ENCODE measurements at places on chromosomes 5 and 9.

- no peak for DNase-seq
Observed at GRCh38 chr5:173237143-173237874, 2.3 kb upstream of the NKX2-5 start.

- peak; percentile 32 for DNase-seq
Observed at GRCh38 chr9:79165020-79165780, 406.6 kb upstream of the TLE4 start.

DNA sequence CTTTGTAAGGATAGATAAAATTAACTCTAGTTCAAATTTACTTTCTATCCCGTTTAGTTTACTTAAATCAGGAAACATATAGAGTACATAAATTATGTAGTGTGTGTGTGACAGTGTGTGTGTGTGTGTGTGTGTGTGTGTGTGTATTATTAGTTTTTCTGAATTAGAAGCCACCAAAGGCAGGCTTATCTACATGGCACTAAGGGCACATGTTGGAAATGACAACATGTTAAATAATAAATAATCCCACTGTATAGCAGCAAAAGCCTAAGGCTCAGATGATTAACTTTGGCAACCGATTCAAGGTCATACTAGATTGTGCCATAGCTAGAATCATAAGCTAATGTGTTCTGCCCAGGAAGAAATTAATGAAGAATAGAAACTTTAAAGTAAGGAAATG, 54.6 kb downstream of the MEGF9 start:
- DNase-seq = no peak

- DNase-seq = no peak
Observed at GRCh38 chr5:103408408-103408807, 149.8 kb downstream of the MACIR start.

GRCh38 chr5:153523831-153524230, 33.4 kb downstream of the GRIA1 start:
- DNase-seq = peak; percentile 79

DNA sequence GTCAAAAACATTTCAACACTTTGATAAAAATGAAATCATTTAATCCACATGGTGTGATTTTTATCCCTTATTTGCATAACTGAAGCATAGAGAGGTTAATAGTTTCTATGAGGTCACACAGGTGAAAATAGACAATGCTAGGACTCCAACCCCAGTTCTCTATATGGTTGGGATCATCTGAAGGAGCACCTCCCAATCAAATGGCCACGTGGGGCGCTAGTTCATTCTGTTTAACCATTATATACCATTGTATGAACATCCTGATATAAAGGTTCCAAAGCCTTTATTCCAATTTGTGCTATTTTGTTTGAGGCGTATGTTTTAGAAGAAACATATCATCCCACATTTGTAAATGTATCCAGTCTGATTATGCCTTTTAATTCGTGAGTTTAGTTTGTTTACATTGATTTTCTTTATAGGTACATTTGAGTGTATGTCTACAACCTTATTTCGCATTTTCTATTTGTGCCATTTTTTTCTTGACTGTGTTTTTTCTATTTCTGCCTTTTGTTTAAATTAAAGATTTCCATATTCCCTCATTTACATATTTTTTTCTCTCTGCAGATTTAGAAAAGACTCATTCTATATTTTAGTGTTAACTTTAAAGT, 1092.0 kb downstream of the MAT2B start:
- DNase-seq = no peak

DNA sequence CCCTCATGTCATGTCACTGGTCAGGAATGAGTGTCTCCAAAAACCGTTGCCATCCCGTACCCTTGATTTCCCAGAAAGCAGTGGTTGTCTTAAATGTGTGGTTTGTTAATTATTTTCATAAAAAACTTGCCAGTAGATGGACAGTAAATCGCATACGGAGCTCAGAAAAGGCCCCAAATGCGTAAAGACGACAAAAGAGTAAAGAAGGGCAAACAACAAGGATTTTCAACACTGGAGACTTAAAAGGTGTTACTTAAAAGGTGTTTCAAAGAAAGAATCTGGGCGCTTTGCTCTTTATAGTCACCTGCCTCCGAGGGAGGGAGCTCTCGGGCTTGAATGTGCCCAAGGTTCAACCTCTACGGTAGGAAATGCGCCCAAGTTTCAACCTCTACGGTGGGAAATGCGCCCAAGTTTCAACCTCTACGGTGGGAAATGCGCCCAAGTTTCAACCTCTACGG, 734 bp downstream of the KIF27 start:
- no peak for DNase-seq

DNA sequence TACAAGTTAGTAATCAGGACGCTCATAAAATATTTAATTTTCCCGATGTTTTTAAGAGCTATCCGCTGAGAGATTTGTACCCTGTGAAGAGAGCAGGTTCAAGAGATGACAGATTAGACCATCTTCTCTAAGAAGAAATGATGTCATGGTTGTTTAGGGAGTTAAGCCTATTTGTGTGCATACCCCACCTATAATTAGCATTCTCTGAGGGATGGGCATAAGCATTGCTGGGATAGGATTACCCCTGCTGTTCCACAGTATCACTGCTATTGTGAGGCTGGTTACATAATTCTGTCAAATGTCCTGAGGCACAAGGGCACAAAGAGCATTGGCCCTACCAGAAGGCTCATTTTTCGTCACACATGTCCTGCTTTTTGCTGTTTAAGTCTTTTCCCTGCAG, 687.0 kb downstream of the CETN3 start:
- DNase-seq = no peak

GRCh38 chr5:115815693-115816225, 700 bp downstream of the CDO1 start:
- DNase-seq = no peak

- peak; percentile 7 for DNase-seq
Observed at GRCh38 chr5:151141535-151141934, 16.0 kb downstream of the ANXA6 start.

GRCh38 chr9:133939171-133939785, 52.8 kb downstream of the VAV2 start:
- DNase-seq = peak; percentile 13

GRCh38 chr9:134863306-134863902, 17.2 kb upstream of the FCN2 start:
- DNase-seq = no peak

DNA sequence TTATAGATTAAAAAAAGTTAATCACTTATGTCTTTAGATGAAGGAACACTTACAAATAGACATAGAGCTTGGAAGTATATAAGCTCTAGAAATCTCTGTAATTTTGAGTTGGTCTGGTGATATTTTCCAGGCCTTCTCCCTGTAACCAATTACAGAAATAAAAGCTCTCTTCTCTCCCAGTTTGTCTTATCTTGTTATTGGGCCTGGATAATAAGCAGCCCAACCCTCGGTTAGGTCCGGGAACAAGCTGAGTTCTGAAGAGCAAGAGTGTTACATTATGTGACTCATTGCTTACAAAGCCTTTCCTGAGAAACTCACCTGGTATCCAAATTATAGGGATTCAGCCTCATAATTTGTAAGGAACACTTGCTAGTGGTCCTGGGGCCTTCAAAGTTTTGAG, 1146.2 kb downstream of the CDH9 start:
- DNase-seq = no peak

DNA sequence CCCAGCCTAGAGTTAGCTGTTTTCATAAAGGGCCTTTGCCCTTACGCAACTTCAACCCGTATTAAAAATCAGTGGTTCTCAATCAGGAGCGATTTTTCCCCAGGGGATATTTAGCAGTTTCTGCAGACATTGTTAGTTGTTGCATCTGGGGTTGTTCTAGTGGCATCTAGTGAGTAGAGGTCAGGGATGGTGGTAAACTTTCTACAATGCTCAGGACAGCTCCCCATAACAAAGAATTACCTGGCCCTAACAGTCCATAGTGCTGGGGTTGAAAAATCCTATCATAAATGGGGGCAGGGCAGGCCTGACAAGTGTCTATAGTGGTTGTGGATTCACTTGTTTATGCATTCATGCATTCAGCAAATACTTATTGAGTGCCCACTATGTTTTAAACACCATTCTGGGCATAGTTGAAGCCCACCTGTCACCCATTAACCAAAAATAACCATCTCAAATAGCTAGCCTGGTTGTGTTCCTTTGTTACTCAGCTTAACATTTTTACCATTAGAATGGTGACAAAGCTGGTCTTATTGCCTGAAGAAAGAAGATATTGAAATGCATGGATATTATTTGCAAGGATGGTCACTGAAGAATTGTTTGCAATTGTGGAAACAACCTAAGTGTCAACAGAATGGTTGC, 15.9 kb upstream of the FGF1 start:
- no peak for DNase-seq

DNA sequence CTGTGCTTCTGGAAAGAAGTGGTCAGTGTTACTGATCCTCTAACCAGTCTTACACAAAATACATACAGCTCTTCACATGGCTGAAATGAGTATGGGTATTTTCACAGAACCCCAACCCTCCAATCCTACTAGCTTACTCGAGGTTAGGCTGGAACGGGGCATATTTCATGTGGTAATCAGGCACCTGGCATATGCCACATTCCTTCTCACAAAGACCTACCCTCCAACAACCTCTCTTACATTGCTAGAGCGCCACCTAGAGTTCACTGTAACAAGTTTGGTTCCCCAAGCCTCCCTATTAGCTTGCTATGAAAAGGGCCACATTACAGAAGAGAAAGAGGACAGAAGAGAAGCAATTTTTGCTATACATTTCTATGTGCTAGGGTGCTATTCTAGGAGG, 597.3 kb downstream of the PRELID2 start:
- peak; percentile 32 for DNase-seq

DNA sequence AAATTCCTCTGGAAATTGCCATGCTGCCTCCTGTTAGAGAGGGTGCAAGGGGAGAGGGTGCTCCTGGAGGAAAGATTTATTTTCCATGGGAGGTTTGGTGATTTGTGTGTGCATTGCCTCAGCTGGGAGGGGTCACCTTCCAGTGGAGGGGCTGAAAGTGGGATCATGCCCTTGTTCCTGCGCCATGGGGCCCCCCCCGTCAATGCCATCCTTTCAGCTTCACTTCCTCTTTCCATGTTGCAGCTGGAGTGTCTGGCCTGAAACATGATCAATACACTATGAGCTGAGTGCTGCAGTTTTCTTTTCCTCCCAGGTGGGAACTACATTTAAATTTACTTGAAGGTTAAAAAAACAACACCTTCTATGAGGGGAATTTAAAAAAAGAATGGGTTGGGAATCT, 176.8 kb downstream of the MELK start:
- DNase-seq = no peak

DNA sequence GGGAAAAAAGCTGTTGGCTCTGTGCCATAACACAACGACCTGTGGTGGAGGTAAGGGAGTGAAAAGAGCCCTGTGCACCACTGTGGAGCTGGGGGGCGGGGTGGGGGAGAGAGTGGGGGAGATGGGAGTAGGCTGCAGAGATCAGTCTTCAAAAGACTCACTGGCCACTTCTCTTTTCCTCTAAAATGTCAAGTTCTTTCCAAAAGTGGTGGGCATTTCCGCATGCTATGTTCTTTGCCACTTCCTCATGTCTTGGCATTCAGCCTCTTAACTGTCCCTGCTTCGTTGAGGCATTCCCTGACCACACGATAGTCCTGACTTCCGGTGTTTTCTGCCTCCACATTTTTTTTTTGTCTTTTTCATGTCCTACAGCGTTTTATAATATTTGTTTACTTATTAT, 2.4 kb upstream of the PPP2R2B start:
- no peak for DNase-seq

DNA sequence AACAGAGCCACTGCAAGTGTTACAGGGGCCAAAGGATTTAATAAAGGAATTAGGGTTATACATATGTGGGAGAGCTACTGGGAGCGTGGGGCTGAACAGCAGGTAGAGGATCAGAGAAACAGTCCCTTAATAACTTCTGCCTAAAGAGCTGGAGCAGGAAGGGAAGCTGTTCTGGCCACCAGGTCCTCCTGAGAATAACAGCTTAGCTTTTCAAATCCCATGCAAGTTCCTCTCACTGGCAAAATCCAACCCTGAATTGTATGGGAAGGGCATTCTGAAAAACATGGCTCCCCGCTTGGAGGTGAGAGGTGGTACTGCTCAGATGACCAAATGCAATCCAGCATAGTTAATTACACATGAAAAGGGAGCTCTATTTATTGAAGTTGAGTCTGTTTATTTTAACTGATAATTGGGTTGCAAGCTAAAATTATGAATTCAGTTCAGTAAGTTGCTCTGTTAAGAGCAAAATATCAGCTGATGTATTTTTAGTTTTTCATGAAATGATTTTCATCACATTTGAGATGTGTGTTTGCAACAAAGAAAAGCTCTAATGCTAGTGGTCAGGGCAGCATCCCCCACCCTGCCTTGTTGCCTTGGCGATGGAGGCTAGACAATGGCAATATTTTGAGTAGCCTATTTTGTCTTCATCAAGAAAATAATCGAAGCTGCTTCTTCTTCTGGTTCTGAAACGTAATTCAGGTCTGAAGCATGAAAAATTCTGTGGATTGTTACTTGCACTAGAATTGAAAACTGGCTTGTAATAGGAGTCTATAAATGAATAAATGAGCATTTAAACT, 58.4 kb upstream of the SH3GL2 start:
- no peak for DNase-seq

DNA sequence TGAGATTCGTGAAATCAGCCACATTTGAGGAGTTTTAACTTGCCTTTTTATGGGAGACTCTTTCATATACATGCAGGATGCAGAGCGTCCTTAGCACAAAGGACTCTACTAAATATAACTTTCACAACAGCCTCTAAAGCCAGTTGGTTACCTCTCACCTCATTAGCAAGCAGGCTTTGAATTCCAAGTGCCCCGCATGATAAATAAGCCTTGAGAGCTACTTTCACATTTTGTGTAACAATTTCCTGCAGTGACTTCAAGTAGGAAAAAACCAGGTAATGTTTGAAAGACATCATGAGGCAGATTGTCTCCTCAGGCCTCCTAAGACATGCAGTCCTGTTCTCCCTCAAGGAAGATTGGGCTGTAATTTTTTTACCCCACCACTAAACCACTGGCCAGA, 50.5 kb downstream of the RALGPS1 start:
- DNase-seq = no peak
